ENCODE measurements at places on chromosomes 16 and 17. TPM values are rescaled to one million over a fixed set of nuclear protein-coding genes. Genes with fewer than 3 reads are reported as not detected.

Gene GAST
- not detected for polyA plus RNA-seq

Gene WNT9B
- polyA plus RNA-seq = 2.4 TPM

Gene KRTAP16-1
- polyA plus RNA-seq = not detected

Gene RTN4RL1
- 0.97 TPM for polyA plus RNA-seq

Gene HS3ST3A1
- 2.1 TPM for polyA plus RNA-seq

Gene CD300H
- polyA plus RNA-seq = 0.28 TPM

Gene CACNA1H
- polyA plus RNA-seq = 9.7 TPM

Gene GGT6
- polyA plus RNA-seq = not detected

- DNase-seq = no peak
These were observed 17.1 kb downstream of the RAB11FIP4 start for GRCh38 chr17:31408586-31408985.

DNA sequence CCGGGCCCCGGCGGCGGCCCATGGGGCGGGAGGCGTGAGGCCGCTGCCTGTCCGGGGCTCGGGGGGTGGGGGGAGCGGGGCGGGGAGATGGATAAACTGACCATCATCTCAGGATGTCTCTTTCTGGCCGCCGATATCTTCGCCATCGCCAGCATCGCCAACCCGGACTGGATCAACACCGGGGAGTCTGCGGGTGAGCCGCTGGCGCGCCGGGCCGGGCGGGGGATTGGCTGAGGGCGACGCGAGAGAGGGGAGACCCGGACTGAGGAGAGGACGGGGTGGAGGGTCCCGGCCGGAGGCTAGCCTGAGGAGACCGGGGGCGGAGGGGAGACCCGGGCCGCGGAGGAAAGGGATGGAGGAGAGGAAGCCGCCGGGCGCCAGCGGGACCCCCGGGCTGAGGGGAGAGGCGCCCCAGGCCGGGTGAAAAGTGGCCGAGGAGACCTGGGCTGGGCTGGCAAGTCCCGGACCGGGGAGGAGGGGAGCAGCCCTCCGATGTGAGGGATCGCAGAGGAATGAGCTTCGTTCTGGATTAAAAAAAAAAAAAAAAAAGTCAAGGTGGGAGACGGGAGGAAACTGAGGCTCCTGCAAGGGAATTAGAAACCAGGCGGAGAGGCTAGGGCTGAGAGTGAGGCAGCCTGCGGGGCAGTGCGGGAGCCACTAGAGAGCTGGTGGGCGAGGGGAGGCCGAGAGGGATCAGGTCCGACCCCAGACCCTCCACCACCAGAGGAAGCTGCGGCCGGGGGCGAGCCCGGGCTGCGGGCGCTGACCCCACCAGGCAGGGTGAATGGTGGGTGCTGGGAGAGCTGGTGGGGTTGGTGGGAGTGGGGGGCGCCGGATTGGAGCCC is 526 bp downstream of the MOSMO start:
- peak; percentile 13 for DNase-seq

DNA sequence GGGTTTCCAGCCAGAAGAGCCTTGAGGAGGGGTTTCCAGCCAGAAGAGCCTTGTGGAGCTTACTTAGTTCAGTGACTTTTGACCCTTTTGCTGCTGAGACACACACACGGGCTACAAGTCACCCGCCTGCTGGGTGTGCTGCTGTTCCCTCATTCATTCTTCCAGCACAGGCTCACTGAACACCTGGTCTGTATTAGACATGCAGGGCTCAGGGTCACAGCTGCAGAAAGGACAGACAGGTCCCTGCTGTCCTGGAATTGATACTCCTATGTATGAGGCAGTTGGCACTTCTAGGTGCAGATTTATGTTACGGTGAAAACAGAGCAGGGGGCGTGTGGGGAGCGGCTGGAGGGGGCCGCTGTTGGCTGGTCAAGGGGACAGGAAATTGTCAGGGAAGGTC is 6.8 kb downstream of the CACNG4 start:
- DNase-seq = no peak

- DNase-seq = no peak
These were observed 3.0 kb downstream of the BTBD17 start for GRCh38 chr17:74358697-74359096.

- no peak for DNase-seq
These were observed 46.5 kb upstream of the CIBAR2 start for GRCh38 chr16:85158743-85159178.

DNA sequence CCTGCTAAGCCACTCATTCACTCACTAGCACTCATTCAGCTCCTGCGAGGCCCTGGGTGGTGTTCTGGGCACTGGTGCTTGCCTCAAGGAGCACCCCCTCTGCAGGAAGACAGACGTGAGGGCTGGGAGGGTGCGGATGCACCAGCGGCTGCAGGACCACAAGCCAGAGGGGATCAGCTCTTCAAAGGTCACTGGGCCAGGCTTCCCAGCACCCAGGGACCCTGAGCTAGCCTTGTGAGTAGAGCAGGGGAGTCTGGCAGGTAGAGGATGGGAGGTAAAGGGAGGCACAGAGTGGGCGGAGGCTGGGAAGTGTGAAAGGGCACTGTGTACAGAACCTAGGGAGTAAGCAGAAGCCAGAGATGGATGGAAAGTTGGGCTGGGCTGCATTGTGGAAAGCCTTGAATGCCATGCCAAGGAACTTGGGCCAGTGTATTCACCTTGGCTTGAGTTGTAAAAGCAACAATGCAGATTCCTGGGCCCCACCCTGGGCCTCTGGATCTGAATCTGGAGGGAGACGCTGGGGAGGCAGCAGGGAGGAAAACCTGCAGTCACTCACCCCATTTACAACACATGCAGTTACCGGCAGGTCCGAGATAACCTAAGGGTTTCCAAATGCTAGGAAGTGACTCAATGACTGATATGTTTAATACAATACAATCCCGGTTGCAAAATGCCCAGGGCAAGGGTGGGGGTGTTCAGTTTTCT is 1.7 kb downstream of the IL4R start:
- peak; percentile 65 for DNase-seq

DNA sequence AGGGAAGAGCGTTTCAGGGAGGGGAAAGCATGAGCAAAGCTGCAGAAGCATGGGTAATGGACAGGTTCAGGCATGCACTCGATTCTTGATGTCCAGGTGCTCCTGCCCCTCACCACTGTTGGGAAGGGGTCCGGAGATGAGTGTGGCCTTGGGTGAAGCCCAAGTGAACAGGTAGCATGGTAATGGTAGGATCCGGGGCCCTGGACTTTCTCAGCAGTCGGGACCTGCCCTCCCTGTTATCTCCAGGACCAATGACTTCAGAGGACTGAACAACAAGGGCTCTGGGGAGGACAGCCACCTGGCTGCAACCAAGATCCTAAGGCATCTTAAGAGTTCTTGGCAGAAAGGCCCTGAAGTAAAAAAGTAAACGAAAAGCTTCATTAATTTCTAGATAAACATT is 306.8 kb downstream of the CPPED1 start:
- no peak for DNase-seq

GRCh38 chr17:51475730-51476129 is 215.4 kb downstream of the UTP18 start:
- DNase-seq = no peak

DNA sequence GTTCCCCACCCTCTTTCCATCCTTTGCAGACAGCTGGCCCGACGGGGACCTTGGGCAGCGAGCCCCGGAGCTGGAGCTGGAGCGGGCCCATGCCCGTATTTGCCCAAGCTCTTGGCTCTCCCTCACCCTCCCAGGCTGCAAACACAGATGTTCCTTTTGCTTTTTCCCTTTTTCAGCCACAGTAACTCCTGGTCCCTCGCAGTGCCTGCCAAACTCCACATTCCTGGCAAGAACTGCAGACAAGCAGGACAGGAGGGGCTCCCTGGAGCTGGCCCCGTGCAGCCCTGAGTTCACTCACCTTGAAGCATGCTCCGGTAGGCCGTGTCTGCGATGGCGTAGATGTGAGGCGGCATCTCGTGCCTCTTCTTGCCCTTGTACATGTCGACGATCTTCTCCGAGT is 33.9 kb downstream of the MYH11 start:
- no peak for DNase-seq

GRCh38 chr16:85851034-85851785 is 47.8 kb upstream of the IRF8 start:
- DNase-seq = no peak

- peak; percentile 45 for DNase-seq
These were observed at the start of gene ANKRD13B for GRCh38 chr17:29592850-29593551. Gene ANKRD13B, plus strand, starts transcription at chr17:29593132. Its CDS starts 490 bp downstream, at chr17:29593622.

GRCh38 chr16:56203052-56203451 is 11.8 kb downstream of the GNAO1 start:
- peak; percentile 25 for DNase-seq

GRCh38 chr17:73498886-73499554 is 145.2 kb downstream of the SDK2 start:
- DNase-seq = no peak

- DNase-seq = no peak
These were observed 26.4 kb downstream of the CPD start for GRCh38 chr17:30405161-30405560.

DNA sequence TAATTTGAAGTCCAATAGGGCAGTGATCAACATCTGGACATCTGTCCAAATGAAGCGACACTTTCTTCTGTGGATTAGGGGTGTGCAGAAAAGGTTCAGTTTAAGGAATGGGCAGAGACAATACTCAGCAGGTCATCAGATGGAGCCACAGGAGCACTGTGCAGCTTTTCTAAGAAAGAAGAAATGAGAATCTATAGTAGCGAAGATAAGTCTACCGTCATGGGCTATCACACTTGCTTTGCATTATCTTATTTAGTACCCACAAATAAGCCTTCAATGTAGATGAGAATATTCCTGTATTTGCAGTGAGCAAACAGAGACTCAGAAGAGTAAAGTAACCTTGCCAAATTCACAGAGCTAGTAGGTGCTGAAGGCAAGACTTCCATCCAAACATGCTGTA is 412.0 kb upstream of the GOT2 start:
- DNase-seq = no peak

GRCh38 chr17:77281122-77281903 is 140.5 kb downstream of the SEC14L1 start:
- peak; percentile 89 for DNase-seq

GRCh38 chr17:29664743-29665480 is 42.2 kb upstream of the CORO6 start:
- peak; percentile 55 for DNase-seq

- no peak for DNase-seq
These were observed 56.3 kb downstream of the CREBBP start for GRCh38 chr16:3824121-3824795.

DNA sequence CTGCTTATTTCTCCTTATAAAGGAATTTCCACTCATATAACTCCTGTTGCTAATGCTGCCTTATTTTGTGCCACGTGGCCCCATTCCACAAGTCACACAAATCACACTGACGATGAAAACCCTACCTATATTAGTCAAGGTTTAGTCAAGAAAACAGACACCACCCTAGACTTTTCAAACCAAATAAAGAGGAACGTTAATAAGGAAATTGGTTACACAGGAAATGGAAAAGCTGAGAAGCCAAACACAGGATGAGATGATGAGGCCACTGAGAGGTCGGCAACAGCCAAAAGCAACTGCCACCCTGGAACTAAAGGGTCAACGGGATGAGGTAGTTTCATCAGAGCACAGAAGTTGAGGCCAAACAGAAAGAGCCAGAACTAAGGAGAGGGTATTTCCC is 47.3 kb upstream of the ALOX12 start:
- DNase-seq = no peak

DNA sequence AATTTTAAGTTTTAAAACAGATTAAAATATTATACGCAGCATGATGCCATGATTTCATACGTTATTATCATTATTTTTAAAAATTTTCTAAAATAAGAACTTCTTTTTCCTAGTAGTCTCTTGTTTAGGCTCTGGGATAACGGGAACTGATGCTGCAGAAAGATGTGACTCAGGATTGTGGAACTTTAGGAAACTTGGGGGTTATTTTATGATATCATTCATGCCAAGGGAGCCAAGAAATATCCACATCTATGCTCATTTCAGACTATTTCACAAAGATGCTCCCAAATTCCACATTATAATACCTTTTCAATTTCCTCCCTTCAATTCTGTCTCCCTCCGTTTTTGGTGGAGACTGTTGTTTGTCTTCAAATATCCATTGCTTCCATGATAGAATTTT is 236.4 kb downstream of the HS3ST3A1 start:
- no peak for DNase-seq

DNA sequence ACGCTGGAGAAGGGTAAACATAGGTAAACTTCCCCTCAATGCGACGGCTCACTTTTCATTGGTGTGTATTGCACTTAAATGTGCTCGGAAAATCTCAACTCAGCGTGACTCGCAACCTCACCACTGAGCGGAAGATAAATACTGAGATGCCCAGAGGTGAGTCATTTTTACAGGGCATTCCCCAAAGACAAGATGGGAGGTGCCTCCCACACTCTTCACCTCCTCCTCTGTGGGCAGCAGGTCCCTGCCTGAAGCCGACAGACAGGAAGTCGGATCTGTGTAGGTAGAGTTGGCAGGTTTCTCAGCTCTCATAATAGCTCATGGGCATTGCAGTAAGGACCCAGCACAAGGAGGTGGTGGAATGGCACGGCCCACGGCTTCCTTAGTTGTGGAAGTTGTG is 274.6 kb upstream of the HSBP1 start:
- no peak for DNase-seq

All from hepatocyte (in vitro differentiated cells).